ENCODE measurements at places on chromosomes 16 and 17.

- no peak for DNase-seq
Observed at GRCh38 chr17:46138473-46138872, 54.8 kb downstream of the KANSL1 start.

GRCh38 chr16:11736903-11737302 lies 5.8 kb downstream of the TXNDC11 start:
- no peak for DNase-seq

- no peak for DNase-seq
Observed at GRCh38 chr17:74361230-74362068, at the start of gene BTBD17. BTBD17 (minus strand) TSS chr17:74361868; CDS start chr17:74361819, 49 bp downstream.

DNA sequence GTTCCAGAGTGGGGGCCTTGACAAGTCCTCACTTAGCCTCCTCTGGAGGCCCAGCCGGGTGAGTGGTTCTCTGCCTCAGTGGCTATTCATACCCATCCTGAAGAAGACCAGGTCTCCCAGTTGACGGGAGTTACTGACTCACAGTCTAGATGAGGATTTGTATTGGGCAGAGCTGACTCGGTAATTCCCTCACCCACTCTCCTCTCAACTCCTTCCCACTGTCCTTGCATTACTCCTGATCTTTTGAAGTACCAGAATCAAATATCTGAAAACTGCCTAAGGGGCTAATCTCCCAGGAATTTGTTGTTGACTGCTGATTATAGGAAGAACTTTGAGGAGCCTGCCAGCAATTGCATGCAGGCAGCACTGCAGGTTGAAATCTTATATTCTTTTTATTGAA lies 14.2 kb downstream of the SAP30BP start:
- no peak for DNase-seq

- DNase-seq = peak; percentile 90
Observed at GRCh38 chr16:56681939-56682702, at the start of gene MT1X. MT1X (plus strand) TSS chr16:56682470; CDS start chr16:56682541, 71 bp downstream.

GRCh38 chr16:64543031-64543430 lies 578.8 kb downstream of the CDH11 start:
- DNase-seq = no peak

DNA sequence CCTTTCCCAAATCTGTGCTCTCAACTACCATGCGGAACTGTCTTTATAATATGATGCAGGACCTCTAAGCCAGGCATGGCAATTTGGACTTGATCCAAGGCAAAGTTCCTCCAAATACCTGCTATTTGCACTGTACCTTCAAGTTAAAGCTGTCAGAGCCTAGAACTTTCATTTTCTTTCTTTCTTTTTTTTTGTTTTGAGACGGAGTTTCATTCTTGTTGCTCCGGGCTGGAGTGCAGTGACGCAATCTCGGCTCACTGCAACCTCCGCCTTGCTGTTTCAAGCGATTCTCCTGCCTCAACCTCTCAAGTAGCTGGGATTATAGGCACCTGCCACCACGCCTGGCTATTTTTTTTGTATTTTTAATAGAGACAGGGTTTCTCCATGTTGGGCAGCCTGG lies 51.7 kb downstream of the ARHGAP27 start:
- DNase-seq = no peak

- DNase-seq = no peak
Observed at GRCh38 chr16:28058839-28059589, 4.5 kb downstream of the GSG1L start.
